NK-92 treated with Interleukin-12 subunit alpha and Interleukin-12 subunit beta, amount 100 ng/mL, for 24 hours (cell line): ENCODE measurements at places on chromosomes 11 and 22.
A peak's percentile ranks its signal among the peaks of the same experiment; 100 is the strongest.

- DNase-seq = no peak
These were observed 393.5 kb downstream of the BUD13 start for GRCh38 chr11:116379185-116379828.

GRCh38 chr11:47108214-47108613, 68.5 kb downstream of the ARFGAP2 start:
- DNase-seq = no peak

DNA sequence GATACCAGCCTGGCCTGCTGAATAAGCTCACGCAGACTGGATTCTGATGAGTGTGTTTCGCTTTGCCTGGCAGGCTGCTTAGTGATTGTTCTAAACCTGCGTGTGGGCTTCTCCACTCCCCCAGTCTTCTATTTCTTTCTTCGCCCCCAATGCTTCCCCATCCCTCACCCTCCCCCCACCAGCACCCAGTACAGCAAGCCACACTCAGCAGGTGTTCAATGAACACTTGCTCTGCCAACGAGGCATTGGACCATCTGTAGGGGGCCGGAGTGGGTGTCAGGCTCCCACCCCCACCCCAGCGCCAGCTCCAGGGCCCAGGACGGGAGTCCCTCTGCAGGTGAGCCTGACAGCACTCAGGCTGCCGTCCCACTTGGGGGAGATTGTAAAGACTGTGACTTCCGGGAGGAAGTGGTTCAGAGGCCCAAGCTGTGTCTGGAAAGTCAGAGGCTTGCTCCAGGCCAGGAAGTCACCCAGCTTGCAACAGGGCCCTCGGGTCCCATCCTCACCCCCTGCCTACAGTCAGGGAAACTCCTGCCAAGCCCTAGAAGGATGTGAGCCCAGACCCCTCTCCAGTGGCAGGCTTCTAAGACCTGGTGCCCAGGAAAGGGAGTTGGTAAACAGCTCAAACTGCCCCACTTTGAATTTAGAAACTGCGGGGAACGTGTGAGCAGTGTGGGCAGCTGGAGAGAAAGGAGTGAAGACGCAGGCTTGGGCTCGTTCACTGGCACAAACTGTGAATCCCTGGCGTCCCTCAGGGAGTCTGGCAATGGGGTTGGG, 66.3 kb upstream of the PRDM11 start:
- DNase-seq = peak; percentile 62

- DNase-seq = no peak
These were observed 1270.6 kb downstream of the LRRC4C start for GRCh38 chr11:40188848-40189247.

DNA sequence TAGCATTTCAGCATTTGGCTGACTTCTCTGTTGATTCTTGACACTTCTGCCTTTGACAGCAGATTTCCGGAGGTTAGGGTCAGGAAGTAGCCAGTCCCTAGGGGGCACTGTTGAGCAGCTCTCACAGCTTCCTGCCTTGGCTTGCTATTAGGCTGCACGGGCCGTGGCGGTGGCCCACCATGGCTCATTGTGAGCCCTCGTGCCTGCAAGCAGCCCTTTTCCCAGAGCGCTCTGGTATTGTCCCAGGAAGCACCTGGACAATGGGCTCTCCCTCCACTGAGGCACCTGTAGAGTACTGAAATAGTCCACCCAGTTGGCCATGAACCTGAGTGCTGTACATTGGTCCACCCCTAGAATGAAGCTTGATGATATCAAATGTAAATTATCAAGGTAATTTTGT, 100.2 kb upstream of the GAL start:
- DNase-seq = no peak

DNA sequence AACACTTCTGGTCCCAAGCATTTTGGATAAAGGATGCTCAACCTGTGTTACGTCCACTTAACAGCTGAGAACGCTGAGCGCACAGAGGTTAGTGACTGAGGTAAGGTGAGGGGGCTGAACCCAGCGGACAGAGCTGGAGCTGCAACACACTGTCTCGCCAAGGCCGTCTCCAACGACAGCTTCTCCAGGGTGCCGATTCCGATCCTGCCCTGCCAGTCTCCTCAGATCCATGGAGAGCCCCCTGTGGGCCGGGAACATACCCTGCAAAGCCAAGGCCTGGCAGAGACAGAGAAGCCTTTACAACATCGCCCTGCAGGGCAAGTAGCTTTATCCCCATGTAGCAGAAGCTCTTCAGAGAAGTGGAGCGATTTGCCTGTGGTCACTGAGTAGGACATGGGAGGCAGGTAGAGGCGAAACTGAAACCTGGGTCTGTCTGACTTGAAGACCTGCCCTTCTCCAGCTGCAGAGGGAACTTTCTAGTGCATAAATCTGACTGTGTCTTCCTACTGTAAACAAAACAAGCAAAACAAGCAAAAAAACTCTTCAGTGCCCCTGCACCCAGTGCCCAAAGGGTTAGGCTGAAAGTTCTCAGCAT, 72.8 kb downstream of the SCUBE1 start:
- DNase-seq = no peak

GRCh38 chr22:46122511-46122971, 27.8 kb upstream of the PPARA start:
- DNase-seq = peak; percentile 42

DNA sequence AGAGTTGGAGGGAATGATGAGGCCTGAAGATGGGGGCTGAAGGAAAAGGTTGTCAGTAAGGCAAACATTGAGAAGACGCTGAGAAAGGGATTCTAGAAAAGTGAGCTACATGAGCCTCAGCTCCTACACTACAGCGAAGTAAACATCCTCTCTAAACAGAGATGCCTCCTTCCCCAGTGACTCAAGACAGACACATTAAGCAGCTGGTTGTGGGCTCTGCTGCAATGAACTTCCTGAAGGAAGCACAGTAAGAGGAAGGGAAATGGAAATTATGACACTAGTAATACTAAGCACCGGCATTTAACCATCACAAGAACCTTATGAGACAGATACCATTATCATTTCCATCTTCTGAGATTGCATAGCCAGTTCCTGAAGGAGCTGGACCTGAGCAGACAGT, 190.5 kb downstream of the C11orf87 start:
- no peak for DNase-seq
